HFF-Myc (cell line): ENCODE measurements at places on chromosomes 5 and 9.

DNA sequence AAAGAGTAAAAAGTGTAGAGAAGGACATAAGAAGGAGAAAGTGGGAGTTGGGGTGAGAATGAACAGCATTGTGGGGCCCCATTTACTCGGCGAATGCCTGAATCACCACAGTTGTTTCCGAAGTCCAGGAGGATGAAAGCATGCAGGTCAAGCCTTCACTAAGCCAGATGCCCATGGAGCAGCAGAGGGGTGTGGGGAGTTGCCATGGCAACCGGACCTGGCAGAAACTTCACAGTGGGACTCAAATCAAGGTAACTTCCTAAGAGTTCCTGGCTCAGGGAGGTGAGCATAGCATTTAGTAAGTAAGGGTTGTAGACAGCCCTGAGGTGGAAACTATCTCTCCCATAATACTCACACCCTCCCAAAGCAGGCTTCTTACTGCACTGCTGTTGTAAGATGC lies 357.1 kb downstream of the TRIM32 start:
- no peak for DNase-seq

DNA sequence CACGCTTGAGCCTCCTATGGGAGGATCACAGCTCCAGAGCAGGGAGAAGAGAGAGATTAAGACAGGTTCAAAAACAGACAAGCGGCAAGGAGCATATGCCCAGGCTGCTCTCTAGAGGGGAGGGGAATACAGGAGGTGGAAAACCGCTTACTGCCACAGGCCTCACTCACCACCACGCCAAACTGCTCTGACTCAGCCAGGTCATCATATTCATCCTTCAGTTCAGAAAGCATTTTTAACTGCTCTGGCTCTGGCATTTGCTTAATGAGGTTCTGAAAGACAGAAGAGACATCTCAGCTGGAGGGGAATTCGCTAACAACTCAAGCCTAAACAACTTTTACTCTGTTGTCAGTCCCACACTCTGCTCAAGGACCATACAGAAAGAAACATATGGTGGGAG lies 40.1 kb downstream of the PCDHGC5 start:
- no peak for DNase-seq

GRCh38 chr5:52693280-52693679 lies 94.4 kb upstream of the ITGA1 start:
- DNase-seq = no peak

DNA sequence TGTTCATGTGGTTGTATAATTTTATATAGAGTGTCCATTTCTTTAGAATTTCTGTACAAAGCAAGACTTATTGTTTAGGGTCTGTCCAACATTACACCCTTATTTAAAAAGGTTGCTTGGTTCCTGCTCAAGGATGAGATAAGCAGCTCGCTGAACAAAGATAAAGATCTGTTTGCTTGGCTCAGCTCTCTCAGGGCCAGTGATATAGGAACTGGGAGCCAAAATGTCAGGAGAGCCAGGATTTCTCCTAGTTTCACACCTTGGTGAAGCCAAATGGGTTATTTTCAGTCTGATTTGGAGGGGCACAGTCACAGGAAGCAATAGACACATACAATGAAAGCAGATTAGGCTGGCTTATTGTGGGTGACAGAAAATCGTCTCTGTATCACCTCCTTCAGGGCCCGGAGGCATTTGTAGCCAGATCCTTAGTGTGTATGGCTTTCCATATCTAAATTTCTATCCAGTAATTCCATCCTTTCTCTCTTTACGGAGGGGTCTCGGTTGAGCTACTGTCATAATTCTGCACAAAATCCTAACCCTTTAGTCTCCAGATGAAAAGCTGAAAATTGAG lies 396.4 kb downstream of the TMEM232 start:
- DNase-seq = no peak

DNA sequence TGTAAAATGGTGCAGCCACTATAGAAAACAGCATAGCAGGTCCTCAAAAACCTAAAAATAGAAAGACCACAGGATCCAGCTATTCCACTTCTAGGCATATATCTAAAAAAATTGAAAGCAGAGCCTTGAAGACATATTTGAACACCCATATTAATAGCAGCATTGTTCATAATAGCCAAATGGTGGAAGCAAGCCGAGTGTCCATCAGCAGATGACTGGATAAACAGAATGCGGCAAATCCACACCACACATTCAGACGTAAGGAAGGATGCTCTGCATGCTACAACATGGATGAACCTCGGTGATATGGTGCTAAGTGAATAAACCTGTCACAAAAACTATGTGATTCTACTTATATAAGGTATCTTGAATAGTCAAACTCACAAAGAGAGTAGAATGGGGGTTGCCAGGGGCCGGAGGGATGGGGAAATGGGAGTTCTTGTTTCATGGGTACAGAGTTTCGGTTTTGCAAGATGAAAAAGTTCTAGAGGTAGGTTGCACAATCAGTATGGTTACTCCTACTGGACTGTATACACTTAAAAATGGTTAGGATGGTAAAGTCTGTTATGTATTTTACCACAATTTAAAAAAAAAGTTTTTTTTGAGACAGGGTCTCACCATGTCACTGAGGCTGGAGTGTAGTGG lies 17.1 kb upstream of the HSD17B3 start:
- no peak for DNase-seq

DNA sequence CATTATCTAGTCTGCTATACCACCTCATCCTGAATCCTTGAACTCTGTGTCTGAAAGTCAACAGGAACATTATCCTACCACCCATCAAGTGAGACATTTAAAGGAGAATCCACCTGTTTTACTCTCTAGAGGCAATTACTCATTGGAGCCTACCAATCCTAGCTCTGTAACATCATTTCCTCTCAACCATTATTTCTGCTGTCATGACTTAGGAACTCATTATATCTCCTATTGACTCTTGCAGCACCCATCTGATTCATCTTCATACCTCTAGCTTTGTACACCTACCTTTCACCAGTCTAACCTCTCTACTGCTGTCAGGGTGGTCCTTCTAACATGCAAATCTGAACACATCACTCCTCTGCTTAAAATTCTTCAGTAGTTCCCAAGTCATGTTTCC lies 481.5 kb downstream of the NFIB start:
- no peak for DNase-seq

DNA sequence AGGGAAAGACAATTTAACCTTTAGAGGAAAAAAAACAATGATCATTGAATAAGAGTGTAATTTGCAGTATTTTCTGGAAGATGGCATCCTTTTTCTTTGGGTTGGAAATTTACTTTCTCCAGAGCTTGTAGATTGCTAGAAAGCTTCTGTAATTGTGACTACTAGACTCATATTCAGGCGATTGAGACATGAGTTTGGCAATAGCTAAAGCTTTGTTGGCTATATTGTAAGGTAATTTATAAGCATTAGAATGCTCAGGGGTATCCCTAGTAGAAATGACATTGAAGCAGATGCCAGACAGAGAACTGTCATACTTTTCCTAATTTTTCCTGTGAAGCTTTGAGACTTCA lies 115.3 kb downstream of the UNC13B start:
- no peak for DNase-seq

- DNase-seq = no peak
Observed at GRCh38 chr5:88660947-88661805, 221.8 kb downstream of the MEF2C start.
